Cardiac muscle cell (in vitro differentiated cells and primary cell): ENCODE measurements at places on chromosomes 2 and 18.

DNA sequence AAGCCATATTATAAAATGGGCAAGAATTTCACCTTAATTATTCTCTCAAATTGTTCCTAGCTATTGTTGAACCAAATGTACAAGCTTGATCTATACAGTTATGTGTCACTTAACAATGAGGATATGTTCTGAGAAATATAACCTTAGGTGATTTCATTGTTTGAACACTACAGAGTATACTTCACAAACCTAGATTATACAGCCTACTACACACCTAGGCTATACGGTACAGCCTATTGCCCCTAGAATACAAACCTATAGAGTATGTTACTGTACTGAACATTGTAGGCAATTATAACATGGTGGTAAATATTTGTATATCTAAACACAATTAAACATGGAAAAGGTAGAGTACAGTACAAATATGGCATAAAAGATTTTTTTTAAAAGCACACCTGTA lies 42.9 kb upstream of the MMADHC start:
- H3K36me3 ChIP-seq = no peaks in the 10 kb centered on the region
- H3K27me3 ChIP-seq = no peaks in the 10 kb centered on the region
- no peak for DNase-seq

GRCh38 chr2:47266939-47267710 lies 112.0 kb upstream of the STPG4 start:
- H3K36me3 ChIP-seq = no peaks in the 10 kb centered on the region
- H3K27ac ChIP-seq = no peak overlapping the region
- no peak overlapping the region for H3K4me3 ChIP-seq
- H3K4me1 ChIP-seq = peaks cover 16% of the 10 kb centered on the region

- no peak for DNase-seq
- no peak overlapping the region for H3K27ac ChIP-seq
- H3K27me3 ChIP-seq = no peaks in the 10 kb centered on the region
- H3K36me3 ChIP-seq = no peaks in the 10 kb centered on the region
- no peak overlapping the region for H3K4me3 ChIP-seq
Measured at GRCh38 chr2:165003443-165004130, 48.3 kb upstream of the SLC38A11 start.

GRCh38 chr2:111667542-111668273 lies 216.3 kb downstream of the ANAPC1 start:
- peaks cover 28% of the 10 kb centered on the region for H3K4me1 ChIP-seq
- no peaks in the 10 kb centered on the region for H3K36me3 ChIP-seq
- H3K27ac ChIP-seq = no peak overlapping the region
- no peak overlapping the region for H3K4me3 ChIP-seq
- no peaks in the 10 kb centered on the region for H3K27me3 ChIP-seq

- no peak overlapping the region for H3K27ac ChIP-seq
- H3K4me3 ChIP-seq = no peak overlapping the region
- DNase-seq = no peak
- H3K27me3 ChIP-seq = no peaks in the 10 kb centered on the region
Measured at GRCh38 chr2:128371648-128372345, 53.1 kb upstream of the HS6ST1 start.

GRCh38 chr2:230935130-230935430 lies 10.0 kb upstream of the GPR55 start:
- H3K4me1 ChIP-seq = peaks cover 6% of the 10 kb centered on the region
- H3K27me3 ChIP-seq = no peaks in the 10 kb centered on the region
- H3K36me3 ChIP-seq = no peaks in the 10 kb centered on the region
